ENCODE measurements at places on chromosomes 6 and 20. TPM values are rescaled to one million over a fixed set of nuclear protein-coding genes. Genes with fewer than 3 reads are reported as not detected.

CENPQ gene
- 6.4 TPM for total RNA-seq

DNA sequence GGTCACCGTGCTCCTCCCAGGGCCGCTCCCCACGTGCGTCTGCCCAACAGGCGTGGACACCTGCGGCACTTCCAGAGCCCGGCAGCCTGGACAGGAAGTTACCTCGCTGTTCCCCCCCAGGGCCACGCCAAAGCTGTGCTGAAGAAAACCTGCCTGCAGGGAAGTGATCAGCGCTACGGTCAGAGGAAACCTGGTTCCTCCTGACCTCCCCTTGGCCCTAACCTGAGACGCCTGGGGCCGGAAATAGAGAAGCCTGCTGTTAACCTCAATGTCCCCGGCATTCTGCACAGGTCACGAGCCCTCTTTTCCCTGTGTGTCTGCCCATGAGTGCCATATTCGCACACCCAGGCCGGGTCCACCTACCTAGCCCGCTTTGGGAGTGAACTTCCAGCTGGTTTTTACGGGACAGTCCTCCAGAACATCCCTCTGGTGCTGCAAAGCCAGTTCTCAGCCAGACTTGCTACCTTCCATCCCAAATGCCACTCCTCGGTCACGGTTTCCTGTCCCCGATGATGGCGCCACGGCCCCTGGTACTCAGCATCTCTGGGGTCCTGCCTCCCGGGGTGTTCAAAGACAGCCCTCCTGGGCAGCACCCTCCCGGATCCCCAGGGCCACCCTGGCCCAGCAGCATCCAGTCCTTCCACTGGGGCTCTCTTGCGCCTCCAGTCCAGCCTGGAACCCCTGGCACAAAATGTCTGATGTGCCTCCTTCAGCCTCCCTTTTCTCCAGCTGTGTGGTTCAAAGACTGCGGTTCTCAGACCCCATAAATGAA is 12.0 kb upstream of the IRF4 start:
- DNase-seq = no peak

DNA sequence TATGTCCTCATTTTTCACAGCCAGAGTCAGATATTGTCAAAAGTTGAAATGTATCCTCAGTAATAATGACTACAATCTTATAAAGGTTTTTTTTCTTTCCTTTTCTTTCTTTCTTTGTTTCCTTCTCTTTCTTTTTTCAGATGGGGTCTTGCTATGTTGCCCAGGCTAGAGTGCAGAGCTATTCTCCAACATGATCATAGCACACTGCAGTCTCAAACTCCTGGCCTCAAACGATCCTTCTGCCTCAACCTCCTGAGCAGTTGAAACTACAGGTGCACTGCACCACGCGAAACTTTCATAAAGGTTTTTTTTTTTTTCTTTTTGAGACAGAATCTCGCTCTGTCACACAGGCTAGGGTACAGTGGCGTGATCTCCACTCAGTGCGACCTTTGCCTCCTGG is 31.1 kb upstream of the FOXA2 start:
- DNase-seq = no peak

- no peak for DNase-seq
Measured at GRCh38 chr6:104862456-104862855, 2.7 kb upstream of the HACE1 start.

FOXQ1 gene
- 0.16 TPM for total RNA-seq

DNA sequence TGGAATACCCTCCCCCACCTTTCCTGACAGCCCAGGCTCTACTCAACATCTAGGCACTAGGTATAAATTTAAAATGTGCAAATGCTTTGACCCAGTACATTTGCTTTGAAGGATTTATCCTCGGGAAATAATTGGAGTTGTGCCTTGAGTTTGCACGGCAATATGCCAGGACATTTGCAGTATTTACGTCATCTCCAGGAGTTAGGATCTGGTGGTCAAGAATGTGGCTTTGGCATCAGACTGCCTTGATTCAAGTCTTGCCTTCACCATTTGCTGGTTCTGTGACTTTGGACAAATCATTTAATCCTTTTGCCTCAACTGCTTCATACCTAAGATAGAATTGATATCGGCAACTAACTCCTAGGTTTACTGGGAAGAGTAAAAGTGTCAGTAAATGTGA is 169.6 kb downstream of the PLCB1 start:
- no peak for DNase-seq

ZC3H12D gene
- total RNA-seq = 3.8 TPM
